ENCODE measurements at places on chromosomes 5 and 9.
A peak's percentile ranks its signal among the peaks of the same experiment; 100 is the strongest.

GRCh38 chr5:79408028-79408427, 105.9 kb downstream of the HOMER1 start:
- no peak for DNase-seq

DNA sequence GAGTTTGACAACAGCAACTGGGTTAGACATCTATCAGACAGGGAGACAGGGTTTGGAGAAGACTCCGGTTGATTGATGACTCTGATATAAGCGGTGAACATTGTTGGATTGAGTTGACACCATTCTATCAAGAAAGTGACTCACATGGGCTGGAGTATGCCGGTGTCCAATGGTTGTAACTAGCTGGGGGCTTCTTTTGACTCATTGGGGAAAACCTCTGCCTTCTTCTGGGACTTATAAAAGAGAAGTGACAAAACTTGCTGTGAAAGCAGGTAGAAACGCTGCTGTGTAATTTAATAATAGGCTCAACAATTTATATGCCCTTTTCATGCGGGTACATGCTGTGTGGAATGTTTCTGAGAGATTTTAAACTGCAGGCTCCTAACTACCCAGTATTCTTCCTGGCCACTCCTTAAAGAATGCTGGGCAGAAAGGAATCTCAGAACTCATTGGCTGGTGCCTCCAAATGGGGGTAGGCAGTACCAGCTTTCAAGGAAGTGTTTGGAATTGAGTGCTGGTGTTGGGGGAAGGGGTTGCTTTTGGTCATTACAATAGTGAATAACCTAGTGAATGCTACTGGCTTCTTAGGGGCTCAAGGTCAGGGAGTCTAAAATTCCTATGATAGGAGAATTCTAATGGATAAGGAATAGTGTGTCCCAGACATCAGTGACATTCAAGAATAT, 43.9 kb downstream of the FYB1 start:
- no peak for DNase-seq

DNA sequence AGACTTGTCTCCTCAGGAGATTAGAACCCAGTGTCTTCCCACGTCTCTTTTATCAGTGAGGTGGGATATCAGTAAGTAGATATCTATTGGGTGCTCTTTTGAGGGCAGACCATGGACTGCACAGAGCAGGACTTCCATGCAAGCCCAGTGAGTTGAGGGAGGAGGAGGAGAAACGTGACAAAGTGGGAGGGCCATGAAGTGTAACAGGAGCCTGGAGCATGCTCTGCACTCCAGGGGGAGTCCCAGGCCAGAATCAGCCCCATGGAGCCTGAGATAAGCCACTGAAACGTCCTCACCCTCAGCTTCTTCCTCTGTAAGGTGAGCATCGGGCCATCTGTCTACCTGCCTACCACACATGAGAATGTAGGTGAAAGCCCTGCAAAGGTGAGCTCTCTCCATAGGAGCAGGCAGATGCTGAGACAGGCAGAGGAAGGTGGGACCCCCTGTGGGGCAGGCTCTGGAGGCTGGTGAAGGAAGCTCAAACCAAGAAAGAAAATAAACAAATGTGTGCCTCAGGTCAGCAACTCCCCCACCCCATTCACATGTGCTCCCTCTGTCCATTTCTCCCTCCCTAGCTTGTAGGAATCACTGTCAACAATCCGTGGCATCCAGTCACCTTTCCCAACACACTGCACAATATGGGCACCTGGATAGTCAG, 87.4 kb downstream of the NRG2 start:
- no peak for DNase-seq

DNA sequence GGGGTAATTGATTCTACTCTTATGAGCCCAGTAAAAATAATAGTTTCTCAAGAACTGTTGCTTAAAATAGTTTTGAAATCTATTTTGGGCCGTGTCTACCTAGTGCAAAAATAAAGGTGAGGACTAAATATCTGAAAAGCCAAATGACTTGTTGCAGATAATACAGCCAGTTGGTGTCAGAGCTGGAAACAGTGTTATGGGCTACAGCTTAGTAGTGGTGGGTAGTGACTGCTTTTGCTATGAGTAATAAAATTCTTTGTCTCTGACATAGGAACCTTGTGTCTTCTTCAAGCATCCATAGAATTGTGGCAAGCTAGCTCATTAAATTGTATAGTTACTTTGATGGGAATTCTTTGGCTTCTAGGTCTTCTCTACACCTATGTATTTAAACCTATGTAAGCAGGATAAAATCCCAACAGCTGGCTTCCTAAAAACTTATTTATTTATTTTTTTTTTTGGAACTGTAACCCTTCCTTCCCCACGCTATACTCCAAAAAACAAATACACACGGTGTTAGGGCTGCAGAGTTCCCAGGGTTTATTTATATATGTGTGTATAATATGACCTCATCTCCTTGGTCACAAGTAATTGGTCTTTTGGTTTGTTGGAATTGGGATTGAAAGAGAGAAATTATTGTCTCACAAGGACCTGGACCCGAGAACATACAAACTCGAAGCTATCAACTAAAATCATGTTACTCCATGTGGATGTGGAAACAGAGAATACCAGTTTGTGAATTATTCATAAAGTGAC, 138.0 kb downstream of the NUDT12 start:
- no peak for DNase-seq

DNA sequence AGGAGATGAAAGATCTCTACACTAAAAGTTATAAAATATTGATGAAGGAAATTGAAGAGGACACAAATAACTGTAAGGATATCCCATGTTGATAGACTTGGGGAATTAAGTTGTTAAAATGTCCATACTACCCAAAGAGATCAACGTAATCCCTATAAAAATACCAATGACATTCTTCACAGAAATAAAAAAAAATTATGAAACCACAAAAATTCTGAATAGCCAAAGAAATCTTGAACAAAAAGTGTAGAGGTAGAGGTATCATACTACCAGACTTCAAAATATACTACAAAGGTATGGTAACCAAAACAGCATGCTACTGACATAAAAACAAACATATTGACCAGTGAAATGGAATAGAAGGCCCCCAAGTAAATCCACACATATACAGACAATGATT, 71.5 kb upstream of the ELL2 start:
- no peak for DNase-seq

- DNase-seq, result no peak
Measured at GRCh38 chr9:130688072-130688471, 5.5 kb upstream of the EXOSC2 start.

DNA sequence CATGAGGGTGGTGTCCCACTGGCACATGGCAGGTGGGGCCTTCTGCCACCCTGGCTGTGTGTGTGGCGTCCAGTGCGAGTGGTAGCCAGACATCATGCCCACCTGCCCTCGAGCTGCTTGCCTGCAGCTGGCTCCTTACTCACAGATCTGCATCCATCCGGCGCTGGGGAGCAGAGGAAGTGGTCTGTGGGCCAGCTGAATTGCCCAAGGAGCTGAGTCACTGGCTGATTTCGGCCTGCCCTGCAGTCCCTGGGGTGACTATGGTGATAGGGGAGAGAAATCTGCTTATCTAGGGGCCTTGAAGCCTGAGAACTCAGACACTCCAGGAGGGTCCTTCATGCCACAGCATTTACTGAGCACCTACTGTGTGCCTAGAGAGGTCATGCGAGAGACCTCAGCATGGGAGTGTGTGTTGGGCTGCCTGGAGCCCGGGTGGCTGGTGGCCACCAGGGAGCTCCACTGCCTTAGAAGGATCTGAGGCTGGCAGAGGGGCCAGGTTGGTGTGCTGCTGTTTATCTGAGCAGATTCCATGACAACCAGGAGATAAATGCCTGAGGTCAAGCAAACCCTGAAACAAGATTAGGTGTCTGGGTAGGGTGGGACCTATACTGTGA, 57.1 kb downstream of the SLC22A5 start:
- no peak for DNase-seq

DNA sequence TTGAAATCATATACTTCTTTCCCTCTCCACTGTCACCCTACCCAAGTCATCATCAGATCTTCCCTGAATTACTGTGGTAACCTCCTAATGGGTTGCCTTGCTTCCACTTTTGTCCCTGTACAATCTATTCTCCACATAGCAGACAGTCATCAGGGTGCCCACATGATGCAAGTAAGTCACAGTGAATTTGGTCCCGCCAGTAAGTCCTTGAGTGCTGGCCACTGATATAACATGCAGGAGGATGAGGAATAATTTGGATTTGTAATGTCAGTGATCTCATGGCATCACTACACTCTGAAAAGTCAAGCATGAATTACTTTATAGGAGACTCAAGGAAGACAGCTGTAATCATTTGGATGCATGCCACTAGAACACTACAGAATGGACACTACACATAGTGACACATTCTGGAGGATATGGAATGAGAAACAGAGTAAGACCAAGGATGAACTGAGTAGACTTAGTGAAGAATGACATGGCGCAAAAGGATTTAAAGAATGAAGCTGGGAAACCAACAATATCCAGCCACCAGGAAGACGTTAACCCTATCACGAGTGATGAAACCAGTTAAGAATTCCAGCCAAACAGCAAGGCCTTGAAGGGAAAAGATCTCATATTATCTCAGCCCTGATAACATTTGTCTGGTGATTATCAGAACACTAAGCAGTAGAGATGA, 28.6 kb downstream of the MARCHF3 start:
- DNase-seq, result no peak

DNA sequence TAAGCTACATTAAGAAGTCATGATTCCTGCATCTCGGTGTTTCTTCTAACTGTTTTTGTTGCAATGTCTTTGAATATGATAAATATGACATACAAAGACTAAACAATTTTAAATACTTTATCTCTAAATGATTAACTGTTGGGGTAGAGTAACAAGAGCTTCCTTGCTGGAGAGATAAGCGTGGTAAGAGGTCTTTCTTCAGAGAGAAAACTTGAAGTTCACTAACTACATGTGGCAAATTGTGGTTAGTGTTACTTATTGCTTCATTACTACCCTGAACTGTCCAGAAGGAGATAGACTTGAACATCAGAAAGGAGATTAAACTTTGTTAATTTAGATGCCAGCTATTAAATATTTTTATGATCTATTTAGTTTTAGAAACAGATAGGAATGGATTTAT, 7.0 kb upstream of the ARSB start:
- no peak for DNase-seq

GRCh38 chr5:72353046-72353445, 32.9 kb downstream of the PTCD2 start:
- DNase-seq, result no peak

- DNase-seq, result no peak
Measured at GRCh38 chr9:129823542-129823934, 398 bp downstream of the TOR1A start.

- no peak for DNase-seq
Measured at GRCh38 chr5:127785098-127785927, 82.1 kb downstream of the CCDC192 start.

- peak; percentile 29 for DNase-seq
Measured at GRCh38 chr5:32312197-32312594, 543 bp downstream of the MTMR12 start.
